HFFc6 (cell line): ENCODE measurements at places on chromosomes 2 and 18.

DNA sequence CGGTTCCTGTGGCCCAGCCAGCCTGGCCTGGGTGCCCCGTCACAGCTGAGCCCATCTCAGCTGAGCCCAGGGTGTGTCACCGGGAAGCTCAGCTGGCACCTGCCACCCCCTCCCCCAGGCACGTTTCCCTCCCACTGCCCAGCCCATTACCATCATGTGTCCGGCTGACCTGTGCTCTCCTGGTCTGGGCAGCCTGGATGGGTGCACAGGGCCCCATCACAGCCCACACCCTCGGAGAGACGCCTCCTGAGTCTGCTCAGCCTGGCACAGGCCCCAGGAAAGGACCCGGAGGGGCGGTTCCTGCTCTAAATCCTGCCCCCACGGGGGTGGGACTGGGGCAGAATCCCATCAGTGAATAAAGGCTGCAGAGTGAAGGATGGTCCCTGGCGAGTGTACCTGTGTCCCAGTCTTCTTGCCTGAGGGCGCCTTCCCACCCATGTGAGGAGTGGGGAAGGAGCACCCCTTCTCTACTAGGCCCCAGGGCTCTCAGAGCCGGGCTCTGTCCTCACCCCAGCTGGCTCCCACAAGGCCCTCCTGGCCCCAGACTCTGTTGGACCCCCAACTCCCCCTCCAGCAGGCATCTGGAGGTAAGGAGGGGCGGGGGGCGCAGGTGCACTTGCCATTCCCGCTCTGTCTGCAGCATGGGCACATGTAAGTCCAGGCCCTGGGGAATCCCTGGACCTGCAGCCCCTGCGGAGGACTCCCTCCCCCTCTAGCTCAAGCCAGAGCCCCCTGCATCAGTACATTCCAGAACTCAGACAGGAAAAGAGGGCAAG is 21.2 kb downstream of the GPC1 start:
- no peak overlapping the region for H3K4me3 ChIP-seq
- H3K27me3 ChIP-seq: no peaks in the 10 kb centered on the region; the same call in 1 of the 2 replicates
- no peaks in the 10 kb centered on the region for H3K36me3 ChIP-seq
- H3K4me1 ChIP-seq: peaks cover 12% of the 10 kb centered on the region
- no peak overlapping the region for H3K27ac ChIP-seq

GRCh38 chr2:37377187-37377532 is 32.7 kb downstream of the QPCT start:
- no peaks in the 10 kb centered on the region for H3K27me3 ChIP-seq
- H3K36me3 ChIP-seq: no peaks in the 10 kb centered on the region
- peak; percentile 45 for DNase-seq

- no peaks in the 10 kb centered on the region for H3K27me3 ChIP-seq
- no peaks in the 10 kb centered on the region for H3K36me3 ChIP-seq
- H3K27ac ChIP-seq: no peak overlapping the region
These were observed 37.9 kb downstream of the SLC38A11 start for GRCh38 chr2:164917296-164917903.

- no peak overlapping the region for H3K4me3 ChIP-seq
- H3K27ac ChIP-seq: no peak overlapping the region
- no peaks in the 10 kb centered on the region for H3K36me3 ChIP-seq
- no peaks in the 10 kb centered on the region for H3K27me3 ChIP-seq
These were observed 744.0 kb downstream of the ADCYAP1 start for GRCh38 chr18:1648712-1649111.
